ENCODE measurements at places on chromosomes 5 and 9. TPM values are rescaled to one million over a fixed set of nuclear protein-coding genes. Genes with fewer than 3 reads are reported as not detected.
A peak's percentile ranks its signal among the peaks of the same experiment; 100 is the strongest.

Gene NOXA1
- 2.6 TPM for total RNA-seq

DNA sequence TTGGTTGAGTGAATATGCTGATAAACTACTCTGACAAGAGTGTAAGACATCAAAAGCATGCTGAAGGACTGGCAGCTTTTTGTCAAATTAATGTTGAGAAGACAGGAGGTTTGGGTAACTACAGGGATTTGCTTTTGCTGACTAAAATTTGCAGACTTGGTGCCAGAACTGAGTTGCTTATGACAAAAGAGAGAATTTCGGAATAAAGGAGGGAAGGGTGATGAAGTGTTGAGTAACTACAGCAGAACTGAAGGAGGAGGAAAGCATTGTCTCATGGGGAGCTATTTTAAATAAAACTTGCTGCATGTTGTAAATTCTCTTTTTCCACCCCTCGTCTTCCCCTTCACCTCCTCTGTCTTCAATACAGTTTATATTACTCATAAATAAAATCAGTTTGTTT, 296.1 kb downstream of the YTHDC2 start:
- H3K4me1 ChIP-seq, result peaks cover 41% of the 10 kb centered on the region
- H3K27me3 ChIP-seq, result no peaks in the 10 kb centered on the region
- H3K27ac ChIP-seq, result no peak overlapping the region

- H3K4me1 ChIP-seq, result no peaks in the 10 kb centered on the region
- H3K36me3 ChIP-seq, result no peaks in the 10 kb centered on the region
- no peak for DNase-seq
- H3K27me3 ChIP-seq, result peaks cover 3% of the 10 kb centered on the region
- H3K27ac ChIP-seq, result no peak overlapping the region
- H3K4me3 ChIP-seq, result no peak overlapping the region
Measured at GRCh38 chr9:6673326-6674025, 27.9 kb upstream of the GLDC start.

DNA sequence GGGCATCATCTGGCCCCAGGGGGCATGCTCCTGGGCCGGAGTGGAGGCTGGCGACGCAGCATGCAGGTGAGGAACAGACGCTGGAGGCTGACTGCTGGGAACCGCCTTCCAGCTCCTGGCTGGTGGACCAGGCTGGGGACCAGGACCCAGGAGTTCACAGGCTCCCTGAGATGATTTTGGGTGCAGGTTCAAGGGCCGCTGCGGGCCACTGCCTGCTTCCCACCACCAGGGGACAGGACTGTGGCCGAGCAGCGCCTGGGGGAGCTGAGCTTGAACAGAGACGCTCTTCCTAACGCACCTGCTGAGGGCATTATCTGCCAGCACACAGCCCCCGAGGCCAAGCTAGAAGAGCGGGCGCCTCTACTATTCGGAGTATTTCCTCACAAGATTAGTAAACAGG, 132.1 kb upstream of the RAPGEF1 start:
- H3K27ac ChIP-seq, result no peak overlapping the region
- peaks cover 63% of the 10 kb centered on the region for H3K4me1 ChIP-seq
- H3K4me3 ChIP-seq, result no peak overlapping the region
- no peaks in the 10 kb centered on the region for H3K36me3 ChIP-seq
- peak; percentile 33 for DNase-seq

DNA sequence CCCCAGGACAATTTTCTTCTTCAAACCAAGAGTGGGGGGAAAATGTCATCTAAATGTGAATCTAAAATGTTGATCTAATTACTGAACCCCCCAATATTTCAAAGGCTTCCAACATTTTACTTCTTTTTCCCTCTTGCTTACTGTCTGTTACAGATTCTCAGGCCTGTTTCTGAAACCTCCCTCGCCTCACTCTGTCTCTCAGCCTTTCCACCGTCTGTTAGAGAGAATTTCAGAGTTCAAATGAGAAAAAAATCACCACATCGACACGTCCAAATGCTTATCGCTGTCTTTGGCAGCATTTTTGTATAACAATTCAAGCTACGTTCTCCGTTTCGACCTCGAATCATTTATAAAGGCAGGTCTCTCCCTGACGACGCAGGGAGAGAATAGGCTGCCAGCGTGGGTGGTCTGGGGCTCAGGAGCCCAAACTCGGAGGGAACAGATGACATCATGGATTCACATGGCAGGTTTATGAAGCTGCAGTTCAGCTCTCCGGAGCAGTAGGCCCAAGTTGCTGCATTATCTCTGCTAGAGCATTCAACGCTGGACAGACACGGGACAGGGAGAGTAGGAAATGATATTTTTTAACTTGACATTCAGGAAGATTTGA, 139.8 kb downstream of the GAS1 start:
- no peaks in the 10 kb centered on the region for H3K36me3 ChIP-seq
- no peak overlapping the region for H3K4me3 ChIP-seq
- peak; percentile 27 for DNase-seq
- no peaks in the 10 kb centered on the region for H3K27me3 ChIP-seq

Gene PCDHB2
- 103 TPM for total RNA-seq

Gene TRPM3
- 3.3 TPM for total RNA-seq

- peaks cover 3% of the 10 kb centered on the region for H3K27me3 ChIP-seq
- H3K27ac ChIP-seq, result no peak overlapping the region
- H3K36me3 ChIP-seq, result peaks cover 5% of the 10 kb centered on the region
- DNase-seq, result no peak
Measured at GRCh38 chr5:82465235-82465634, 187.1 kb upstream of the RPS23 start.

Gene KCNT1
- total RNA-seq, result 0.76 TPM

Gene SLC36A3
- total RNA-seq, result not detected
